ENCODE measurements at places on chromosomes 12 and 14.

GRCh38 chr12:115341442-115341841, 657.5 kb upstream of the TBX3 start:
- DNase-seq = no peak

DNA sequence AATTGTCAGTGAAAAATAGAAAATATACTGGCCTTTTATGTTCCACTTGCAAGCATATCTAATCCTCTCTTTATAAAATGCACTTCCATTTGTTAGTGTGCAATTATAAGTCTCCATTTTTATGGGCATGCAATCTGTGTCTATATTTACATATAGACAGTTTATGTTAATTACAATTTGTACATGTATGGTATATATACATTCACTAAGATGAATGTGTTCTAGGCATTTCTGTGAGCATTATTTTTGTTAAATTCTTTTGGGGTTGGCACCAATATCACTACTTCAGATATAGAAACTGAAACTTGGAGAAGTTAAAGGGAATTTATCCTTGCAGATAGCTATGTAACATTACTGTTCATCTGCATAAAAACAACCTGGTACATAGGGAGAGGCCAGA, 470.8 kb upstream of the LMO3 start:
- DNase-seq = no peak

DNA sequence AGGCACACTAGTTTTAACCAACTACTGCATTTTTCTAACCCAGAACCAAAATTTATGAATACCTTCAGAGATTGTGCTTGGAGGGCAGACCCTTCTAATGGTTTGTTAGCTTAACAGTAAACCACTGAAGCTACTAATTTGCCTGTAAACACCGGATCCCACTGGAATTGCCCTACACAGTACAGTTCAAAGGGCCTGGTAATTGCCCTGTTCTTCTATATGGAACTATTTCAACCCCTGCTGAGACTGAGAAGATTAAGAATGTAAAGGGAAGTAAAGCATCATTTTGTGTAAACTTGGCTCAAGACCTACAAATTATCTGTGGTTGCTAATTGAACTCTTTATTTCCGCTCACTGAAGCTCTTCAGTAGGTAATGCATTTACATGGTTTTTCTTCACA, 468.1 kb downstream of the NPAS3 start:
- no peak for DNase-seq

GRCh38 chr12:60152756-60153155, 556.9 kb downstream of the SLC16A7 start:
- no peak for DNase-seq

GRCh38 chr12:115158816-115159215, 474.8 kb upstream of the TBX3 start:
- DNase-seq = no peak

- no peak for DNase-seq
These were observed 81.1 kb downstream of the PELI2 start for GRCh38 chr14:56199095-56199981.
